ENCODE measurements at places on chromosomes 16 and 17.

DNA sequence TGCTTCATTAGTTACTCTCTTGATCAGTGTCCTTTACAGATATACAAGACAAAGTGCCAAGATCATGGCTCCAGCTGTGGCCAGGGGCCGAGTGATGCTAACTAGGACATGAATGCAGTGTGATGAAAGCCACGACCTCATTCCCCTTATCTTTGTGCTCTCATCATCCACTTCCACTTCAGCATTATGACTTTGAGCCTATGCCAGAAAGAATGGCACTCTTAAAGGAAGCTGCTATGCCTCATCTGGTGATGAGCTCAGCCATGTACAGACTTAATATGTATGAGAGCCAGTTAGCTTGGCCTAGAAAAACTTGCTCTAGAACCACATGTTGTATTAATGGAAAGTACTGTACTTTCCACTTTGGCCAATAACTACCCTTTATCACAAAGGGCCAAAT, 179.1 kb downstream of the TOX3 start:
- no peak for DNase-seq

DNA sequence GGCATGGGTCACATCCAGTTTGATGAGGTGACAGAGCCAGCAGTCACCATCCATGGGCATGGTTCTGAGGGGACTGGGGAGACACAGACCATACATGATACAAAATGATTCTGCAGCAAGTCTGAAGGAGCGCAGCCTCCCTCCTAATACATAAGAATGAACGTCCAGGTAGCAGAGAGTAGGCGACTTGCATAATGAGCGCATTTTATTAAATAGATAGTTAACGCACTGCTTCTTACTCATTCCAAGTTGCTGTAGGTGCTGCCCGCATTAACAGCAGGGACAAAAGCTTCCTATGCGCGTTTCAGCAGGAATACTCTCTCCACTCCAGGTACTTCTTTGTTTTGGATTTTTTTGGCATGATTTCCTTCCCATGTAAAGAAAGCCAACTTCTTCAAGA, 73.8 kb downstream of the SLC5A11 start:
- DNase-seq = no peak

- no peak for DNase-seq
Measured at GRCh38 chr17:41638194-41638593, 13.8 kb upstream of the KRT17 start.

GRCh38 chr16:997440-998051, 16.0 kb downstream of the SOX8 start:
- peak; percentile 46 for DNase-seq

- DNase-seq = no peak
Measured at GRCh38 chr16:9153502-9153864, 62.0 kb downstream of the HAPSTR1 start.

DNA sequence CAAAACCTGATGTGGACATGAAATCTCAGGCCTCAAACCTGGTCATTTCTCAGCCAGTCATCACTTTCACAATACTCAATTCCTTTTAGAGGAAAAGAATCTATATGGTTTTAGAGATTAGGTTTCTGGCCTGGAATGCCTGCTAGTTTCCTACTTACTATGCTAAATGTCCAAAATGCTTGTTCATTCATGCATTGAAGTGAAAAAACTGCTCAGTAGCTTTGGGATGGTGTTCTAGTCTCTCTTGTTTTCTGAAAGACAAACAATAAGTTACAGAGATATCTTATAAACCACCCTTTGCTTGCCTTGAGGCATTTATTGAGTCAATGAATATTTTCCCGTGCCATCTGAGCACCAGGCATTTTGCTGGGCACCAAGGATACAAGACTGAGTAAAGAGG, 1146.5 kb upstream of the GOT2 start:
- DNase-seq = no peak

- DNase-seq = no peak
Measured at GRCh38 chr16:27824006-27824405, 239.5 kb downstream of the GSG1L start.

- DNase-seq = no peak
Measured at GRCh38 chr17:82440469-82440981, 10.0 kb downstream of the CYBC1 start.

- DNase-seq = no peak
Measured at GRCh38 chr17:56038131-56038530, 115.1 kb upstream of the ANKFN1 start.

- DNase-seq = no peak
Measured at GRCh38 chr16:15960124-15960971, 10.9 kb downstream of the ABCC1 start.

- DNase-seq = no peak
Measured at GRCh38 chr17:18161207-18162145, 22.2 kb upstream of the ALKBH5 start.

GRCh38 chr16:24571096-24571495, 31.7 kb downstream of the RBBP6 start:
- DNase-seq = no peak

- DNase-seq = no peak
Measured at GRCh38 chr17:35536664-35537171, 760 bp downstream of the SLFN12L start.

DNA sequence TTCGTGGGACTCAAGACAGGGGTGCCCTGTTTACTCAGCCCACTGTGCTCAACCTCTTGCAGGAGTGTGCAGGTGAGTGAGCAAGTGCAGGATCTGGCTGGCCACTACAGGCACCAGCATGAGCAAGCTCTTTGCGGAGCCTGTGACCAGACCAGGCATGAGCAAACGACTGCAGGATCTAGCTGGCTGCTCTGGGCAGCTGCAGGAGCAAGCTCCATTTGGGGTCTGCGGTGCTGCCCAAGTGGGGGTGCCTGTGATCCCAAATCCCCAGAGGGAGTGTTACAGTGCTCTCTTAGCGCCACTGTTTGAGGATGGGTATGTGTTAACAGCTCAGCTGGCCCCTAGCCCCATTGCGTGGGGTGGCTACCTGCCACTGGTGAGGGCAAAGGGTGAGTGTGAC, 2.4 kb downstream of the USP6 start:
- no peak for DNase-seq

DNA sequence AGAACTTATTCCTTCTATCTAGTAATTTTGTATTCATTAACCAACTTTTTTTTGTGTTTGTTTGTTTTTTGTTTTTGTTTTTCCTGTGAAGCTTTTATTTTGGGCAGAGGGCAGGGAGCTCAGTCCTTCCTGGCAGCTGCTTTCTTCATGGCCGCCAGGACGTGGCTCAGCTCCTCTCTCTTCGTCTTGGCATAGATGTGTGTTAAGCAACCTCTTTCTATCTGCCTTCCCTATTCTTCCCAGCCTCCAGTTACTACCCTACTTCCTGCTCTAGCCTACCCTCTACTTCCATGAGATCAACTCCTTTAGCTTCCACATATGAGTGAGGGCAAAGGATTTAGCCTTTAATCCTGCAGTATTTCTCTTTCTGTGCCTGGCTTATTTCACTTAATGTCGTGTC, 8.2 kb upstream of the BRD7 start:
- DNase-seq = no peak

- no peak for DNase-seq
Measured at GRCh38 chr17:19897090-19897837, 29.5 kb upstream of the ULK2 start.

- DNase-seq = no peak
Measured at GRCh38 chr16:19283637-19284036, 1.9 kb upstream of the CLEC19A start.

DNA sequence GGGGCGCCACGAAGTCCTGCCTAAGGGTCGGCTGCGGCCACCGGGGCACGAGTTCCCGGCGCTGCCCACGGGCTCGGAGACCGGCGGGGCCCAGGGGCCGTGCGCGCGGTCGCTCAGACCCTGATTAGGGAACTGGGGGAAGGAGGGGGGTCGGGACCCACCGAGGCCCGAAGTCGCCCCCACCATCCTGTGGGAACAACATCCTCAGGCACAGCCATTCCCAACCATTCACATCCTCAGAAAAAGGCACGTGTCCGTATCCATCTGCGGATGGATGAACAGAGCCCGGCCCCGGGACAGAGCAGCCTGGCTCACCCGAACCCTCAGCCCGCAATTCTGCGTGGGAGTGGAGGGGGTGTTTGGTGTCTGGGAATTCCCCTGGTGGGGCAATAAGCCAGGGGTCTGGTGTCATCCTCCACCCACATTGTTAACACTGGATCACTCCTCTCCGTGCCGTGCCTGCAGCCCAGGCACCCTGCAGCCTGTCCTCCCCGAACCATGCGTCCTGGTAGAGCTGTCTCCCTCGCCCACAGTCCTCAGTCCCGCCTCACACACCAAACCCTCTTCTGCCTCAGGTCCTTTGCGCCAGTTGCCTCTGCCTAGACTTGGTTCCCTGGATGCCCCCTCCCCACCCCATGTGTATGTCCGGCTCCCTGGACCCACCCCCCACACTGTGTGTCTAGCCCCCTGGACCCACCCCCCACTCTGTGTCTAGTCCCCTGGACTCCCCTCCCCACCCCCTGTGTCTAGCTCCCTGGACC, 789 bp upstream of the CCDC57 start:
- peak; percentile 37 for DNase-seq

DNA sequence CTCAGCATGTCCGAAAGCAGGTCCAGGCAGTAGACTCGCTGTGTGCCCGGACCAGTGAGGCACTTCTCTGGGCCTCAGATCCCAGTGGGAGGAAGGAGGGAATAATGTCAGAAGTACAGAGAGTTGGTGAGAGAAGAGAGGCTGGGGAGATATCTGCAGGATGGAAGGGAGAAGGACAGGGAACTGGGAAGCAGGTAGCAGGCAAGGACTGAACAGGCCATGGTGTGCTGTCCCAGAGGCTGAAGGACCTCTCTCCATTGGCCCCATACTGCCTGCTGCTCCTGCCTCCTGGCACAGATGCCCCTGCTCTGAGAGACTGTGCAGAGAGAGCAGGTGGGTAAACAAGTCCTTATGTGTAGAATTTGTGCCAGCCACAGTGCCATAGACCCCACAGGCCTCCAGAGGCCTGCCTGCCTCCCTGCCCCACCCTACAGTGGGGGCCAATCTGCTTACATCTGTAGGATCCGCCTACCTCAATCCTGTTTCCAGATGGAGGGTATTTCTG, 34.2 kb upstream of the CRHR1 start:
- DNase-seq = no peak

- DNase-seq = no peak
Measured at GRCh38 chr16:76210157-76210556, 67.0 kb upstream of the CNTNAP4 start.

- no peak for DNase-seq
Measured at GRCh38 chr17:62119373-62119772, 54.3 kb upstream of the MED13 start.

- peak; percentile 74 for DNase-seq
Measured at GRCh38 chr17:77086433-77087010, 54.2 kb upstream of the SEC14L1 start.

GRCh38 chr17:15490634-15491261, 23.3 kb upstream of the CDRT4 start:
- DNase-seq = no peak
